ENCODE measurements at places on chromosomes 1 and 21.

- no peak for DNase-seq
Measured at GRCh38 chr1:106843518-106843917, 213.0 kb upstream of the PRMT6 start.

DNA sequence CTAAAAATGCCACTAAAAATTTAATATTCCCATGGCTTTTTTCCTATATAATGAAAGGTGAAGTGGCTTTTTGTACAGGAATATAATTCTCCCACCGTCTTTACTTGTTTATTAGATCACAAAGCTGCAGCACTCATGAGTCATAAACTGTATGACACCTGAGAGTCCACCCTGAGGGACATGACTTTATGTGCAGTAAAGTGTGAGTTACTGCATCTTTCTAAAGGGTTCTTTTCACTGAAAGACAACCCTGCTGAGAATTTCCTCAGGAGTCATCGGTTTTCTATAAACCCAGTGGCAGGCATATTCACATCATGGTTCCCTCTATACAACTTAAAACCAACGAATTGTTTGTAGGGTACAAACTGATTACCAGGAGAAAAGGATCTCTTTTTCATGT is 77.4 kb downstream of the APP start:
- no peak for DNase-seq

DNA sequence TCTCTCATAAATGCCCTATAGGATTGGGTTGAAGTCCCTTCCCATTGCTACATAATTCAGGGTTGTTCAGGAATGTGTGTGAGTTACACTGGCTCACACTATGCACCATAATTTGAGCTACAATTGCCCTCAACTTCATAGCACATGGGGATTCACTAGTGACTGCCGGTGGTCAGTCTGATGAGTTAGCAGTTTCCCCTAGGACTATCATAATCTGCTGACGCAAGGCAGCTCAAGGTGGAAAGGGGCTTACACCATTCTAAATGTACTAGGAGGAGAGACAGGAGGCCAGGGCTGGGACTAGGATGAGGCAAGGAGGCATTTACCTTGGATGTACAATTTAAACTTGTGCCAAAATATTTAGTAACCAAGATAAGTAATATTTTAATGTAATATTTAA is 224.7 kb downstream of the GRIK1 start:
- DNase-seq = no peak

GRCh38 chr1:230866171-230867070 is 1.9 kb downstream of the C1orf198 start:
- no peak for DNase-seq

All from NCI-H774 (cell line).